ENCODE measurements at places on chromosomes 12 and 14.

GRCh38 chr12:45231515-45232145 lies 15.7 kb downstream of the ANO6 start:
- no peak for DNase-seq

- no peak for DNase-seq
Measured at GRCh38 chr14:28220391-28220790, 546.2 kb upstream of the FOXG1 start.

DNA sequence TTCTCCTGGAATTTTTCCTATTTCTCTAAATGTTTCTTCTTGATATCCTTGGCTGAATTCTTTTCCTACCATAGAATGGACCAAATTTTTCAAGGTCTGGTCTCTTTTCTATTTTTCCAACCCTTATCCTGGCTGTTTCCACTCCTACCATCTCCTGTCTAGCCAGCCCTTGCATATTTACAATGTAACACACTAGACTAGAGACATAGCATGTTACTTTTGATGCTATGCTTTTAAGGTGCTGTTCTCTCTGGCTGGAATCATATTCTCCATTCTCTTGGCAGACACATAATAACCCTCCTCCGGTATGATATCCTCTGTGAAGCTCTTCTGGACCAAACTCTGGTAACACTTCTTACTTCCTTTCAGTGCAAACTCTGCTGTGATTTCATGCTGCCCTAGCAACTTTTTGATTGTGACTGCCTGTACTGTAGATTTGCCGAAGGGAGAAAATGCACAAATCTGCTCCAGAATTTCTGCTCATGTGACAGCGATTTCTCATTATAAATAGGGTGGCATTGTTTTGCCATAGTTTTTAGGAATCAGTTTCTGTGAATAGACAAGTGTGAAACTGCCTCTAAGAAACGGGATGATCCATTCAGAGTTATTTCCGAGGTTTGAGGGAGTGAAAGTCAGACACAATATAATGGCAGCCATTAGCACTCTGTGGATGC lies 284.4 kb downstream of the MDGA2 start:
- DNase-seq = no peak

GRCh38 chr12:24776861-24777260 lies 172.0 kb downstream of the BCAT1 start:
- no peak for DNase-seq

Data from B cell (primary cell).